ENCODE measurements at places on chromosomes 3 and 15.

DNA sequence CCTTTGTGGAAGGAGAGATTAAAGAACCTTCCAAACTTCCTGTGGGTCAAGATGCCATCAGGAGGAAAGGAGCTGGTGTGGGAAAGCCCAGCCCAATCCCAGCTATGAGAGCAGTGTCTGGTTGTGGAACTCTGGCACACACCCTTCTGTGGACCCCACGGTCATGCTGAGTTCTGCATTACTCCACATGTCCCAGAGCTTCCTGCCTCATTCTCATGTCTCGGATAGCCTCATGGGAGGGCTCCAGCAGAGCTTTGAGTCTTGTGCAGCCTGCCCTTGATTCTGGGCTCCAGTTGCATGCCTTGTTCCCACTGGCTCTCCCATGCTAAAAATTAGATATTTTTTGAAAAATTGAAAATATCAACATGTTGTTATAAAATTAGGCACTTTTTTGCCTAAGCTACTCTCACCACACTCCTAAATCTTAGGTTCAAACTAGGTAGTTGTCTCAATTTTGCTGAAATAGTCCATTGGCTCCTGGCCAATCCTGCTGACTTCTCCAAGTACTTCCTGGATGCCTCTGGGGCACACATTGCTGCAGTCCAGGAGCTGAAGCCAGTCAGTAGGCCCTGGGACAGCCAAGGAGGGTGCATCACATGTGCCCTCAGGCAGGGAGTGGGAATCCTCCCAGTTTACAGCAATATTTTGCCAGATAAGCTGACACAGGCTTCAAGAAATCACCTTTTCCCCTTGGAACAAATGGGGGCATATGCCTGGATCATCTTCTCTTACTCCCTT lies 144.3 kb downstream of the EEFSEC start:
- DNase-seq: no peak

DNA sequence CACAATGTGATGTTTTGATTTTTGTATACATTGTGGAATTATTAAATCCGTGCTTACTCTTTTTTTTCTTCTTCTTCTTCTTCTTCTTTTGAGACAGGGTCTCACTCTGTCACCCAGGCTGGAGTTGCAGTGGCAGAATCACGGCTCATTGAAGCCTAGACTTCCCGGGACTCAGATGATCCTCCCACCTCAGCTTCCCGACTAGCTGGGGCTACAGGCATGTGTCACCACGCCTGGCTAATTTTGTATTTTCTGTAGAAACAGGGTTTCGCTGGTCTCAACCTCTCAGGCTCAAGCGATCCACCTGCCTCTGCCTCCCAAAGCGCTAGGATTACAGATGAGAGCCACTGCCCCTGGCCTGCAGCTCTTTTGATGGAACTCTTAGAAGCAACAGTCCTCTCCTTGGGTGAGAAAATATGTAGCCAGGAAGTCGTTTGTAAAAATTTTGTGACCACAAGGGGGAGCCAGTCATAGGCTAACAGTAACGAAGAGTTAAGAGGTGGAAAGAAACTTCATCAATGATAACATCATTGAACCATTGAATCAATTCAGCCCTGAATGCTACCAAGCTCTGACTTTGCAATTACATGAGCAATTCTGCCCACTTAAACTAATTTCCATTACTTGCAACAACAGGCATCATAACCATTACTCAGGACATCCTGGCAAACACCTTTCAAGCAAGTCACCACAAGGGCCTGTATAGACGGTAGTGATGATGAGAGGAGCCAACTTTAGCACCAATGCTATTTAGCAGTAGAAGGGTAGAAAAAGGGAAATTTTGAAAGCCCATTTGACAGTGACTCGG lies 16.7 kb upstream of the CMTM7 start:
- no peak for DNase-seq

- DNase-seq: no peak
These were observed 7.9 kb downstream of the FBN1 start for GRCh38 chr15:48637639-48638038.

DNA sequence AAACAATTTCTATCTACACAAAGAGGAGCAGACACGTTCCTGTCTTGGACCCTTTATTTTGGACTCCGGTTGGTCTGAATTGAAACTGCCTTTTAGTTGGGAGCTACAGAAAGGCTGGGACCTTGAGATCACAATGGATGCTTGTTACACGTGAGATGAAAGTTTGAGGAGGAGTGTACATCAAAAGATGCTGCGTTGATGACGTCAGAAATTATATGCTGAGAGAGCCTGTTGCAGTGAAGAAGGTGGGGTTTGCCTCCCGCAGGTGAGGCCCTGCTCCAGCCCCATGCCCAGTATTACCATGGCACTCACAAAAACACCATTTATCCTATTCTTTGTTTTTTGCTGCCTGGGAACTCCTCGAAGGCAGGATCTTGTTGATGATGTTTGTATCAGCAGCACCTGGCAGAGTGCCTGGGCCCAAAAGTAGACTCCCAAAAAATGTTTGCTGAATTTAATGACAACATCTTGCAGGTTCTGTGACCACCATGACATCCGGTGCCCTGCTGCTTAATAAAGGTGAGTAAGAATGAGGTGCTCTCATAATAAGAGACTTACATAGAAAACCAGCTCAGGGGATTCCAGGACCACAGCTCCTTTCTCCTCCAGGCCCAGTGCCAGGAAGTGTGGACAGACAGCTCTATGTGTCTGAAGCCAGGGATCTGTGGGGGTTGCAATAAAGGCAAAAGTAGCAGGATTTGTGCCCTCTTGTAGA lies 136.1 kb upstream of the UBE2E1 start:
- DNase-seq: no peak

DNA sequence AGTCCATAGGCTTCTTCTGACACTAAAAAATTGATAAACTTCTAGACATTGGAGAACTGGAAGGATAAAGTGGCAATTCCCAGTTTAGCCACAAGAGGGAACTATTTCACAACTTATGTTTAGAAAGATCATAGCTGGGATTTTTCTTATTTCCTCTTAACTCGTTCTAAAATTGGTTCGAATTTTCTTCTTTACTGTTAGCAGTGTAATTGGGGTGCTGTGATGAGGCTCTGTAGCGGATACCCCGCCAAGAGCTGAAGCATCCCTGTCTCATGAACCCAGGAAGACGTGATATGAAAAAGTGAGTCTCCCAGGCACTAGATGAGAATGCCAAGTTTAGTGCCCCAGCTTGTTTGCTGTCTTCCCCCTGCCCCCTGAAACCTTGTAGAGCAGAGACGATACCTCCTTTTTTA lies 85.1 kb downstream of the PDCD6IP start:
- DNase-seq: peak; percentile 81

Data from osteoblast (primary cell).